Effector memory CD8-positive, alpha-beta T cell (primary cell): ENCODE measurements at places on chromosomes 2 and 18.

DNA sequence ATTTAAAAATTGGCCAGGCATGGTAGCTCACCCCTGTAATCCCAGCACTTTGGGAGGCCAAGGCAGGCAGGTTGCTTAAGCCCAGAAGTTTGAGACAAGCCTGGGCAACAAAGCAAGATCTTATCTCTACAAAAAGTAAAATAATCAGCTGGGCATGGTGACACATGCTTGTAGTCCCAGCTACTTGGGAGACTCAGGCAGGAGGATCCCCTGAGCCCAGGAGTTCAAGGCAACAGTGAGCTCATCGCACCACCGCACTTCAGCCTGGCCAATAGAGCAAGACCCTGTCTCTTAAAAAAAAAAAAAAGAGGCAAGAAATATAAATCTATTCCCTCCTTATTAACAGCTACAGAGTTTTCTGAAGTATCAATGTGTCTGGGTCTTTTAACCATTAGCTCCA is 51.9 kb downstream of the ESCO1 start:
- peaks cover 40% of the 10 kb centered on the region for H3K36me3 ChIP-seq
- no peak overlapping the region for H3K4me3 ChIP-seq
- no peak overlapping the region for H3K27ac ChIP-seq
- peaks cover 18% of the 10 kb centered on the region for H3K4me1 ChIP-seq
- no peaks in the 10 kb centered on the region for H3K27me3 ChIP-seq

GRCh38 chr2:153307223-153307622 is 171.3 kb downstream of the RPRM start:
- H3K27me3 ChIP-seq, result no peaks in the 10 kb centered on the region
- H3K4me1 ChIP-seq, result no peaks in the 10 kb centered on the region
- H3K27ac ChIP-seq, result no peak overlapping the region
- no peaks in the 10 kb centered on the region for H3K36me3 ChIP-seq
- no peak overlapping the region for H3K4me3 ChIP-seq

- no peak for DNase-seq
- H3K4me3 ChIP-seq, result no peak overlapping the region
- peaks cover 66% of the 10 kb centered on the region for H3K27me3 ChIP-seq
- no peaks in the 10 kb centered on the region for H3K36me3 ChIP-seq
- no peak overlapping the region for H3K27ac ChIP-seq
Measured at GRCh38 chr2:131557558-131558321, 30.1 kb downstream of the CCDC74A start.

- peaks cover 7% of the 10 kb centered on the region for H3K4me1 ChIP-seq
- H3K36me3 ChIP-seq, result peaks cover 12% of the 10 kb centered on the region
- no peaks in the 10 kb centered on the region for H3K27me3 ChIP-seq
- H3K27ac ChIP-seq, result peak overlapping the region; percentile 74
- no peak for DNase-seq
Measured at GRCh38 chr2:218732761-218733158, 22.1 kb downstream of the TTLL4 start.

DNA sequence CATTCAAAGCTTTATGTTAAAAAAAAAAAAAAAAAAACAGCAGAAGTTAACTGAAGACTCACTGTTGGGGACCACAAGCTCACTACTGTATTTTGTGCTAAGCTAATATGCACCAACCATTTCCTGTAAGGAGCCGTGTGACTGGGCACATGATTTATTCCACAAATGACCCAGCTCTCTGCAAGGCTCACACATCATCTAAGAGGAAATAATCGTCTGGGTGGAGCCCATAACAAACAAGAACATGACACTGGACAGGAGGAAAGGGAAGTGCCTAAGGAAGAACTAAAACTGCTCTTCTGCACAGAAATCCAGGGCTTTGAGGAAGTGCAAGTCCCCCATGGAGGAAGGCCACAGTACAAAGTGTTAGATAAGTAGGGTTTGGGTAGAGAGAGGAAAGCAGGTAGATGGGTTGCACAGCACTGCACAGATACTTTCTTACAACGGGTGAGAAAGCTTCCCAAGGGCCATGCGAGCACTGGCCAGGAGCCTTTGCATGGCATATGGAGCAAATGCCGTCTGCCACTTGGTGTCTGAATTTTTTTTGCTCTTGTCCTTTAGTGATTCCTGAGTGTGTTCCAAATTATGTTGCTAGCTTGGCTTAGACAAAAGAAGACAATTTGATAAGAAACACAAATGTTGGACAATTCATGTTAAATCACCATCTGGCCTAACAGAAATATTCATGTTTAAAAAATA is 24.4 kb downstream of the NFE2L2 start:
- peaks cover 41% of the 10 kb centered on the region for H3K4me1 ChIP-seq
- peak; percentile 28 for DNase-seq
- H3K27me3 ChIP-seq, result no peaks in the 10 kb centered on the region
- peak overlapping the region; percentile 63 for H3K4me3 ChIP-seq

- no peak for DNase-seq
- no peak overlapping the region for H3K27ac ChIP-seq
- H3K4me1 ChIP-seq, result no peaks in the 10 kb centered on the region
- peaks cover 40% of the 10 kb centered on the region for H3K27me3 ChIP-seq
- H3K4me3 ChIP-seq, result no peak overlapping the region
- H3K36me3 ChIP-seq, result no peaks in the 10 kb centered on the region
Measured at GRCh38 chr2:206993396-206993911, 54.1 kb downstream of the CPO start.

DNA sequence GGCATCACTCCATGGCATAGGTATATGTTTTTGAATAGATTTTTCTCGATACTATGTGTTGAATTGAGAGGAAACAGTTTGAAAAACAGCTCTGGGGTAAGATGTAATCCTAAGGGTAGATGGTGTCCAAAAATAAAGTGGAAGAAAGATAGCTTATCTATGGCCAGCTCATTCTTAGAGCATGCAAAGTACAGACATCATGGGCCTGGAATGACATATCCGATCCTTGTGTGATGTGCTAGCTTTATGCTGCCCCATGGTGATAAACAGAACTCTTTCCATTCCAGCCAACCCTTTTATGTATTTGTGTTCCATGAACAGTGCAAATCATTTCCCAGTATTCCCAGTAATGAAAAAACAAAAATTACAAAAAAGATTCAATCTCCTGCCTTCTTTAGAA is 390.2 kb upstream of the NXPH2 start:
- H3K36me3 ChIP-seq, result no peaks in the 10 kb centered on the region
- no peak overlapping the region for H3K27ac ChIP-seq
- no peak for DNase-seq
- H3K27me3 ChIP-seq, result no peaks in the 10 kb centered on the region

DNA sequence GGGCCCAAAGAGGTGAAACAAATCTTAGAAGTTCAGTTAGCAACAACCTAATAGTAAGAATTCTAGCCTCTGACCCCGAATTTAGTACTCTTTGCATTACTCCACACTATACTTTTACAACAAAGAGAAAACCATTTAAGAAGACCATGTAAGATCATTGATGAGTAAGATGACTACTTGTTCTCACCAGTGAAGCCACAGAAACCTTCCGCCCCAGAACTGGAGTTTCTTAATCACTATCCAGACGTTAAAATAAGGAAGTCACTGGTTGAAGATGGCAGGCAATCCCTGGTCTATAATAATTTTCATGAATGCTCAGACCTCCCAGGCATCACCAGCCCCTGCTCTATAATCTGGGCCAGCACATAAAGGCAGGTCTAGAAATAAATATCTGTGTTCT is 95.0 kb downstream of the TMEM163 start:
- peak overlapping the region; percentile 8 for H3K27ac ChIP-seq
- H3K27me3 ChIP-seq, result no peaks in the 10 kb centered on the region
- peaks cover 2% of the 10 kb centered on the region for H3K4me1 ChIP-seq
- DNase-seq, result no peak
- no peaks in the 10 kb centered on the region for H3K36me3 ChIP-seq
- H3K4me3 ChIP-seq, result no peak overlapping the region

DNA sequence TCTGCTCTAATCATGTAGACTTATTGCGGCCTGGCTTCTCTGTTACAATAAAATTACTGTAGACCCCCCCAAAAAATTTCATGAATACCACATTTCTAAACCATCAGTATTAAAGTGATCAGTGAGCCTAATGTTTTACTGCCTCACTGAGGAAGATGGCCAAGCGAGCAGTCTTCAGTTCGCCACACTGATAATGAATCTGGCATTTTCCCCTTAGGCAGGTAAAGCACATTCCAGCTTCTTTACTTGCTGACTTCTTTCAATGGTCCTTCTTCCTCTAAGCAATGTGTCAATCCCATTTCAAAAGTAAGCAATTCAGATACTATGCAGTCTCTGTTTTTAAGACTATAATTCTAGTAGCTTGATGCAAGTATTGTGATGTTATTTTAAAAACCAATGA is 137.6 kb downstream of the LAMA1 start:
- no peak overlapping the region for H3K4me3 ChIP-seq
- no peaks in the 10 kb centered on the region for H3K27me3 ChIP-seq
- H3K36me3 ChIP-seq, result no peaks in the 10 kb centered on the region
- no peak overlapping the region for H3K27ac ChIP-seq

DNA sequence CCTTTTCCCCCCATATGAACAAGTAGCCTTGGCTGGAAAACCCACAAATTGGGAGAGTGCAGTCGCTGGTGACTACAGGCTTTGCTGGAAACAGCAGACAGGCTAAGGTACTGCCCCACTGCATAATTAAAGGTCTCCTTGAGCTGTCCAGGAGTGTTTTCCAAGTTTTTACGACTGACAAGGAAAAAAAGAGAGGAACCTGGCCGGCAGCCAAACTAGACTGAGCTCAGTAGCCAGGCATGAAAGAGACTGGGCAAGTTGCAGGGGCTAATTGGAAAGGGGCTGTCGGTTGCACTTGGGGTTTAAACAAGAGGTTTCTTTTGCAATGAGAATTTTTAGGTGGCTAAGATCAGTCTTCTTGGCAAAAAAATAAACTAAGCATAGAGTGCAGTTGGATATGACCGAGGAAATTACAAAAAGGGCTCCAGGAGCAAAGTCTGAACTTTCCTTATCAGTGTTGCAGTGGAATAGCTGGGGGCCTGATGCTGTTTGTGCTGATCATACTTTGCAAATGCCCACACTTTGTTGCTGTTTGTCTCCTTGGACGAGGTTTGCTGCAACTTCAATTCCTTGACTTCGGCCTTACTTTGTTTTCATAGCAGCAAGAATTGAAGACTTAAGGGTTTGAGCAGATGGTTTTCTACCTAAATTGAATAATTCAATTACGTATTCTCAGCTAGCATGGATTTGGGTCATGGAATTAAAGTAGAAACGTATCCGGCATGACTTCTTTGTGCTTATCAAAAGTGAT is 2.1 kb downstream of the GULP1 start:
- H3K27me3 ChIP-seq, result peaks cover 33% of the 10 kb centered on the region
- H3K4me1 ChIP-seq, result no peaks in the 10 kb centered on the region
- H3K36me3 ChIP-seq, result no peaks in the 10 kb centered on the region

DNA sequence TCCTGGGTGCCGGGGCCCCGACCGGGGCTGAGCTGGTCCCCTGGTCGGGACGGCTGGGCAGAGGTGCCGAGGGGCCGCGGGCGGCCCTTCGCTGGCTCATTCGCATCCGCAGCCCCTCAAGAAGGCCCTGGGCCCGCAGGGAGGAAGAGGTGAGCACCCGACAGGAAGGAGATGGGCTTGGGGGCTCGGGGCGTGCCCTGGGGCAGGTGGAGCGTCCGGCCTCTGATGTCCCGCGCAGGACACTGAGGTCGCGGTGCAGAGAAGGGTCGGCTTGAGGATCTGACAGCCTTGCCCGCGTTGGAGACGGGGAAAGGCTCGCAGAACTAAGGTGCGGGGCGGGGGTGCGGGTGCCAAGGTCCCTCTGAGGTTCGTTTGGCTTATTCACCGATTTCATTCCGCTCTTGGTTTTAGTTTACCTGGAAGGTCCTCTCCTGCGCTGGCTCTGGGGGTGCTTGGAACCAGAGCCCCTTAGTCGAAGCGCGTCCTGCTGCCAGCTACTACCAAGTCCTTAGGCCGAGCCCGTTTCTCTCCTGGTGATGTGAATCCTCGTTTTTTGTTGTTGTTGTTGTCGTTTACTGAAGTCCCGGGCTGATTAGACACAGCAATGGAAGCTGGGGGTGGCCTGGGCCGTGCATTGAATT is 18.9 kb upstream of the CD8A start:
- DNase-seq, result no peak
- no peaks in the 10 kb centered on the region for H3K27me3 ChIP-seq
- H3K36me3 ChIP-seq, result peaks cover 44% of the 10 kb centered on the region
- H3K27ac ChIP-seq, result peak overlapping the region; percentile 94

GRCh38 chr18:34661464-34662087 is 48.5 kb upstream of the DTNA start:
- no peak for DNase-seq
- no peaks in the 10 kb centered on the region for H3K27me3 ChIP-seq
- H3K4me1 ChIP-seq, result no peaks in the 10 kb centered on the region
- H3K4me3 ChIP-seq, result no peak overlapping the region
- H3K27ac ChIP-seq, result no peak overlapping the region

DNA sequence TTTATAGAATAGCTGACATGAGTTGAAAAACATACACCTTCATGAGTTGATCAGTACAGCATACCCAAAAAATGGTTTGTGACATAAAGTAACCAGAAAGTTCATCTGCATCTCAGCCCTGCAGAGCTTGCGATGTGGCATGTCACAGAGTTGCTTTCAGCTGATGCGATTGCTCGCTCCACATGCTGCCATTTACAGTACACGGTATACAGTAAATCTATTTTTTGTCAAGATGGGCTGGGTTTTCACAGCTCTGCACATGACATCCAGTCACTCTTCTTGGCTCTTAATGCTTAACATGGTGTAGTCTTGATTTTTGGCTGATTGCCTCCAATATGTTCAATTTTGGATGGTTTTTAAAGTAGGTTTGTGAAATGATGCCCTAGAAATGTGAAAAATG is 811.9 kb downstream of the SATB2 start:
- no peak overlapping the region for H3K4me3 ChIP-seq
- H3K27ac ChIP-seq, result no peak overlapping the region
- no peak for DNase-seq
- no peaks in the 10 kb centered on the region for H3K4me1 ChIP-seq
- H3K27me3 ChIP-seq, result no peaks in the 10 kb centered on the region

GRCh38 chr2:191758518-191759507 is 80.9 kb downstream of the NABP1 start:
- H3K27ac ChIP-seq, result no peak overlapping the region
- H3K4me3 ChIP-seq, result no peak overlapping the region
- peaks cover 5% of the 10 kb centered on the region for H3K4me1 ChIP-seq
- no peaks in the 10 kb centered on the region for H3K27me3 ChIP-seq

DNA sequence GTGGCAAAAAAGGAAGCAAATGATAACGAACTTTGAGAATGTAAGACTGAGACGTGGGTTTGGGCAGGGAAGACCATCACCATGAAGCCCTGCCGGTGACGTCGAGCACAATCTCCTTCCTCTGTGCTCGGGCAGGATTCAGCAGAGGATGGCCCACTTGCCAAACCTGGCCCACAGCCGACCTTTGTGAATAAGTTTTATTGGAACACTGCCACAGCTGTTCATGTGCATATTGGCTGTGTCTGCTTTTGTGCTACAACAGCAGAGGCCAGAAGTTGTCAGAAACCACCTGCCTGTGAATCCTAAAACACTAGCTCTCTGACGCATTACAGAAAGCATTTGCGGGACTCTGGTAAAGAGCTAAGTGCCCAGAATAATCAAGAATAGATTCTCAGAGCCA is 223.9 kb downstream of the MYT1L start:
- no peak overlapping the region for H3K4me3 ChIP-seq
- H3K27me3 ChIP-seq, result no peaks in the 10 kb centered on the region
- peaks cover 3% of the 10 kb centered on the region for H3K36me3 ChIP-seq

- peaks cover 33% of the 10 kb centered on the region for H3K36me3 ChIP-seq
- H3K27ac ChIP-seq, result peak overlapping the region; percentile 41
- H3K27me3 ChIP-seq, result no peaks in the 10 kb centered on the region
- H3K4me3 ChIP-seq, result no peak overlapping the region
- peaks cover 66% of the 10 kb centered on the region for H3K4me1 ChIP-seq
Measured at GRCh38 chr2:127382831-127383230, 4.9 kb downstream of the MAP3K2 start.

GRCh38 chr2:23924589-23925359 is 2.1 kb downstream of the ATAD2B start:
- H3K4me1 ChIP-seq, result peaks cover 29% of the 10 kb centered on the region
- peak overlapping the region; percentile 98 for H3K4me3 ChIP-seq
- peak overlapping the region; percentile 16 for H3K27ac ChIP-seq
